ENCODE measurements at places on chromosomes 7 and 10.

DNA sequence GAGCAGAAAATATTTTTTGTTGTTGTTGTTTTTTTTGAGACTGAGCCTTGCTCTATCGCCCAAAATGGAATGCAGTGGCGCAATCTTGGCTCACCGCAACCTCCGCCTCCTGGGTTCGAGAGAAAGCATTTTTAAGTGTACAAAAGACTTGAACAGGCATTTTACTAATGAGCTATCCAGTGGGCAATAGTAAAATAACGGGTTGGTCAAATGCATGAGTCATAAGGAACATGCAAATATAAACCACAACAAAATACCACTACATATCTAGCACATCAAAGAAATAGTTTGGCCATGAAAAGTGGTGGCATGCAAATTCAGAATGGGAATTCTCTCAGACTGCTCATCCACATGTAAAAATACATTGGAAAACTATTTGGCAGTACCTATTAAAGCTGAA lies 71.7 kb upstream of the TMEM106B start:
- DNase-seq, result no peak

DNA sequence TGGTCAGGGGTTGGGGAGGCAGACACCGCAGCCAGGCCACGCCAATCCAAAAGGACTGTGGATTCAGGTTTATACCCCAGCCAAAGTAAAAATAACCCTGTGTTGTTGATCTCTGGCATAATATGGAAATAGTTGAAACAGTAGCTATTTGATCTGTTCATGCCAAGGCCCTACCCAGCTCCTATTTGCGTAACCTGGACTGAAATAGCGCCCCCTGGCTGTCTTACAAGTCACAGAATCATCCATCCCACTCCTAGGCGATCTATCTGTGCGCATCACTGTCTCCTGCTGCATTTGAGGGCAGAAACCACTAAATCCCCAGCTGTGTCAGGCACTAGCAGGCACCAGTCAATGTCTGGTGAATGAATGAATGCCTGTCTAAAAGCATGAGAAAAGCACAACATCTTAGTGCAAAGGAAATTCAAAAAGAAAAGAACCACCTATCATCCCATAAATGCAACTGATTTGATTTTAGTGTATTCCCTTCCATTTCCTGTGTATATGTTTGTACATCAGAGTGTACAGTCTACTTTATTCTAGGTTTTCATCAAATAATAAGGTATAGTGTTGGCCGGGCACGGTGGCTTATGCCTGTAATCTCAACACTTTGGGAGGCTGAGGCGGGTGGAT lies 160.0 kb downstream of the SLIT1 start:
- peak; percentile 73 for DNase-seq

GRCh38 chr7:90384433-90384832 lies 18.8 kb upstream of the CLDN12 start:
- no peak for DNase-seq

DNA sequence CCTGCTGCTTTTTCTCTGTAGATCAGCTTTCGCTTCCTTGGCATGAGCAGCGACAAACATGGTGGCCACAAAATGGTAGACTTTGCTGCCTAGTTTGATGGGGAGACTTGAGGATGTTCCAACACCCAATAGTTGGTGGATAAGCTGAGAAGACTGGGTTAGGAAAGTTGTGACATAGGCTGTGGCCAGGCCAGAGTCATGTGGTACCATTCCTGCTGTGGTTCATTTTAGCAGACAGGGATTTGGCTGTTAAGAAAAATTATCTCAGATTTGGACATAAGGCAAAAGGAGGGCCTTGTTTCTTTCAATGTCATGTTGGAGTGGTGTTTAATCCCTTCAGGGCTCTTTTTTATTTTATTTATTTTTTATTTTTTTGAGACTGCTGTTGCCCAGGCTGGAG lies 26.6 kb upstream of the FAM180A start:
- DNase-seq, result no peak

DNA sequence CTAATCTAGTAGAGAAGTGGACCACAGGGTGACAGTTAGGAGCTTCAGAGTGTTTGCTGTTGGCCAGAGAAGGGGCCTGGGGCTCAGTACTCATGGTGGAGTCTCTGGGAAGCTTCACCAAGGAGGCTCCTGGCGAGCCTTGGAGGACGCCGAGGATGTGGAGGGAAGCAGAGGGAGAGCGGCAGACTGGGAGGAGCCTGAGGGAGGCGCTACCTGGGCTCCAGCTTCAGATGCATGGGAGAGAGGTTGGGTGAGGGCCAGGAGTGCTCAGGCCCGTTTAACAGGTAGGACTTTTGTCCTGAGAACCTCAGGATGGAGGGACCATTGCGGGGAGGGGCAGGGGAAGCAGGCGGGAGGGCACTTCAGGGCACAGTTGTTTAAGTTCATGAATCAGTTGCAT lies 24.2 kb downstream of the DOCK1 start:
- DNase-seq, result no peak

- no peak for DNase-seq
Observed at GRCh38 chr7:133412942-133413341, 160.1 kb downstream of the EXOC4 start.

DNA sequence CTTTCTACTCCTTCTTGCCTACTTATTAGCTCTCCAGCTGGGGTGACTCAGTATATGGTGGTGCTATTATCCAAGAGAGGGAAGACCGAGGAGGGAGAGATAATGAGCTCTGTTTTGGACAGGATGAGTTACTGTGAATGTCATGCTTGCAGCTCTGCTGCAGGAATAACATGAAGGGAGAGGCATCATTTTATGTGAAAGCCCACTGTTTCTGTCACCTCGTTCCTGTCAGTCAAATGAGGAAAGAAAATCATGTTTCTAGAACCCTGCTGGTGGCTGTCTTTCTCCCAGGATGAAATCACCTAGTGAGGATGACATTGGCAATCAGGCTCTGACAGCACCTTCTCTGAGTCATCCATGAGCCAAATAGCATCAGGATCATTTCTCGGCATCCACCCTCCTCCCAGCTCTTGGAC lies 1291.6 kb upstream of the AUTS2 start:
- DNase-seq, result no peak

DNA sequence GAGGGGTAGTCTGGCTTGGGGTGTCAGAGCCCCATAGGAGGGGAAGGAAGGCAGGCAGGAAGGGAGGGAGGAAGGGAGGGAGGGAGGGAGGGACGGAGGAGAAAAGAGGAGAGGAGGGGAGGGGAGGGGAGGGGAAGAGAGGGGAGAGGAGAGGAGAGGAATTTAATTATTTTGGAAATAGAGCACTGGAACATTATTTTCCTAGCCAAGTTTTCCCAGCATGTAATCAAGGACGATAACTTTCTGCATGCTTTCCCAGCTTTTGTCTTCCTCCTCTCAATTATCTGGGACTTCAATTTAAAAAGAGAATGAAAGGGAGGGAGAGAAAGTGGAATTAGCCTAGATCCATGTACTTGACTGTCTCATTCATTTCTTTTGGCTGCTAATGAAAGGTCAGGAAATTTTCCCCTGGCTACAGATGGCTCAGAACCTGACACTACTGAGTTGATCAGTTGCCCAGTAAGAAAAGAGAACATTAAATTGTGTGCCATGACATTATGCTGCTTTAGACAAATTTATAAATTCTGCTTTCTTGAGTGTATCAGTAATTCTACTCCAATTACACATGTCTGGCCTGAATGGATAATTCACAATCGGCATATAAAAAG lies 148.8 kb downstream of the LRRC4 start:
- DNase-seq, result no peak

- no peak for DNase-seq
Observed at GRCh38 chr10:78455811-78456210, 422.1 kb downstream of the RPS24 start.

DNA sequence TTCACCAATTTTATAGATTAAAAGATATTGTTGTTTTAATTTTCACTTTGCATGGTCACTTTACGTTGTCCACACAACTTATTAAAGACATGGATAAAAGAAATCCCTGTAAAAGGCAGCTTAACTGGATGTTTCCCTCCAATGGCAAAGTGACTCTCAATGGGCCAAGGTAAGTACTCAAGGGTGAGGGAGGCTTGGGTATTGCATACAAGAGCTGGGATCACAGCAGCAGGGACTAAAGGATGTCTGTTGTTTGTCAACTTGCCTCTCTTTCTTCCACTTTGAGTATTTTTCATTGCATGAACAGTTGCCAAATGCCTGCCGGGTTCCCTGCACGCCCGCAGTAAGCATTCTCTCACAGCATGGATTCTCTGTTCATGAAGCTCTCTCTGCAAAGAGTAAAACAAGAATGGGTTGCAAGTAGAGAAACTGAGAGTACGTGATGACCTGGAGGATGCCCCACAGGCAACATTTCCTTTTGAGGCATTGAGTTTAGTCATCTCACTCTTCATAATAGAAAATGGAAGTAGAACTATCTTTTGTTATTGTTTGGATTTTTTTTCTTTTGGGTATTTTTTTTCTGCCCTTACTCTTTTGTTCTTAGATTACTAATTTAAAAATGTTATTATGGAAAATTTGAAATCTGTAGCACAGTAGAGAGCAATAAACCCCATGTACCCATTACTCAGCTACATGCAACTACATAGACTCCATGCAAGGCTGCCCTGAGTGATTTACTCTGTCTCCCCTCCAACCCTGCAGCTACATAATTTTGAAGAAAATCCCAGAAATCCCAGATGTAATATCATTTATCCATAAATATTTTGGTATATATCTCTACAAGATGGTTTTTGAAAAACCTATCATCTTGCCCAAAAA lies 26.3 kb downstream of the GPR141 start:
- no peak for DNase-seq

GRCh38 chr10:91635401-91636400 lies 2.8 kb upstream of the PPP1R3C start:
- peak; percentile 82 for DNase-seq

DNA sequence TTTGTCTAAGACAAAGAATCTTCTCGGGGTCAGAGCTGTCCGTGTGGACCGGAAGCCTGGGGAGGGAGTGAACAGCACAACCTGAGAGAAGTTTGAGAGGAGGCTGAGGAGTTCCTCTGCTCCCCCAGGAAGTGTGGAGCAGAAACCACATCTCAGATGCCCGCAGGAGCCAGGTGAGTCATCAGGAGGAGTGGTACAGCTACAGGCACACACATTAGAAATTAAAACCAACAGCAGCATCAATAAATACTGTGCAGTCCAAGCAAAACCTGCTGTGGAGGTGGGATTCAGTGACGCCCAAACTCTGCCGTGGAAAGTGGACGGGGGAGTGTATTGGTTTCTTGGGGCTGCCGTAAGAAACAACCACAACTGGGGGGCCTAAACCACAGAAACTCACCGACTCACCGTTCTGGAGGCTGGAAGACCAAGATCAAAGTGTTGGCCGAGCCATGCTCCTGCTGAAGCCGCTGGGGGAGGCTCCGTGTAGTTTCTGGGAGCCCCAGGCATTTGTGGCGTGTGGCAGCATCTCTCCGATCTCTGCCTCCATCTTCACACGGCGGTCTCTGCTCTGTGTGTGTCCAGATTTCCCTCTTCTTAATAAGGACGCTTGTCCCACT lies 31.2 kb upstream of the GARS1 start:
- DNase-seq, result no peak

GRCh38 chr10:103067484-103067883 lies 125.6 kb downstream of the NT5C2 start:
- DNase-seq, result no peak

DNA sequence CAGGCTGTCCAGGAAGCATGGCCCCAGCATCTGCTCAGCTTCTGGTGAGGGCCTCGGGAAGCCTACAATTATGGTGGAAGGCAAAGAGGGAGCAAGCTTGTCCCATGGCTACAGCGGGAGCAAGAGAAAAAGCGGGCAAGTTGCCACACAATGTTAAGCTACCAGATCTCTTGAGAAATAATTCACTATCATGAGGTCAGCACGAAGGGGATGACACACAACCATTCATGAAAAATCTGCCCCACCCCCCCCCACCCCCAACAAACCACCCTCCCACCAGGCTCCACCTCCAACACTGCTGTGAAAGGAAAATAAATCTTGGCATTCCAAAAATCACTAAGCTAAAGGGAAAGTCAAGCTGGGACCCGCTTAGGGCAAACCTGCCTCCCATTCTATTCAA lies 545.8 kb upstream of the NRP1 start:
- no peak for DNase-seq

DNA sequence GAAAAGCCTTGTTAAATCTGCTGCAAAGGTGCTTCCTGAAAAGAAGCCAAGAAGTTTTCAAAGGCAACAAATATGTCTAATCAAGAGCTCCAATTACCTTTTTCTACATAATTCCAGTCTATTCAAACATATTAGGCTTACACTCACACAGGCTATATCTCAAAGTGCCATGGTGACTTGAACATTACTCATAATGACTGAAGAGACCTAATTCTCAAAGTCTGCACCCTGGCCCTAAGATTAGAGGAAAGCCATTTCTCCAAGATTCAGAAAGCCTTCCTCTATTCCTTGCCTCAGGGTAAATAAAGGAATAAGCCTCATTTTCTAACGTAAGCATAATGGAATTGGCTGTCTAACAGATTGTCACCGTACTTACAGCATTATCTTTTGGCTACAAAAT lies 78.3 kb upstream of the THSD7A start:
- no peak for DNase-seq

Data from body of pancreas (tissue), 4 donors.